ENCODE measurements at places on chromosomes 7 and 10.
A peak's percentile ranks its signal among the peaks of the same experiment; 100 is the strongest.

GRCh38 chr7:128679920-128680319 is 7.8 kb downstream of the GARIN1A start:
- no peak for DNase-seq

DNA sequence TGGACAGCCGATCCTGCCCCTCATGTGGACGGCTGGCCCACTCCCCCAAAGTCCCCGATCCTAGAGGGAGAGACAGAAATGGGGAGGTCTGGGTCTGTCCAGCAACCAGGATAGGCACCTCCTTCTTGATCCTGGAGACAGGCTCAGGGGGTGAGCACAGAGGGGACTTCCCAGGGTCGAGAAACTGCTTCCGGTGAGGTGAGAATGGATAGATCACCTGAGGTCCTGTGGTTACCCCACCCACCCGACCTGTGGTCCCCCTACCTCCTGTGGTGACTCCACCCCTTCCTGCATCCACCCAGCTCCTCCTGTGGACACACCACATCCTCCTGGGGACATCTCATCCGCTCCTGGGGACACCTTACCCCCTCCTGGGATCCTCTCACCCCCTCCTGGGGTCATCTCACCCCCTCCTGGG is 27.4 kb upstream of the RASGEF1A start:
- DNase-seq = no peak

DNA sequence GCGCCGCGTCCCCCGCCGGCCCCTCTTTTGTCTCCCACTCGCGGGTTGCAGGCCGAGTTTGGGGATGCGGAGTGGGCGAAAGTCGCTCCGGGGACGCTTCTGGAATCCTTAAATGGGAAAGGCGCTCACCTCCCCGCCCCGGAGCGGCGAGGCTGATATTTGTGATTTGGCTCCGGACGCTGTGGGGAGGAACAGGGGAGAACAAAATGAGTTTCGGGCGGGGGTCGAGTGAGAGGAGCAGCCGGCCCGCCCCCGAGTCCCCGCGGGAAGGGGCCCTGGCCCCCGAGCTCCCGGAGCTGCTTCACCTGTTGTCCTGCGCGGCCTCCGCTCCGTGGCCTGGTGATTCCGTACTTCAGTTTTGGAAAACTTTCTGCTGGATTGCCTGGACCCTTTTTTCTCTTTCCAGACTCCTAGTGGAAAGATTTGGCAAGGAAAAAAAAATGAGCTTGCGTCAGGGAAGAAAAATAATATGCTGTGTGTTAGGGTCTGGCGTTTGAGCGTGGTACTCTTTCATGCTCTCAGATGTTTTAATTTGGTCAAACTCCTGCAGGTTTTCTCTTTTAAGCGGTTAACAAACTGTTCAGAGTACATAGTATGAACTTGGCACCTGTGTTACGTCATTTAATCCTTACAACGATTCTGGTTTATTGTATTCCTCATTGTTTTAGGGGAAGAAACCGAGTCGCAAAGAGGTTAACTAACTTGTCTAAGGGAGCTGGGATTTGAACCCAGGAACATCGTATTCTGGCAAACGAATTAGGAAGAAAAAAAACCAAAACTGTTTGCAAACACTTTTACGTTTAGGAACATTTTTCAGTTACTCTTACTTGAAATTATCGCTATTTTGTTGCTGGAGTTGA is 924 bp downstream of the BMPR1A start:
- peak; percentile 26 for DNase-seq

DNA sequence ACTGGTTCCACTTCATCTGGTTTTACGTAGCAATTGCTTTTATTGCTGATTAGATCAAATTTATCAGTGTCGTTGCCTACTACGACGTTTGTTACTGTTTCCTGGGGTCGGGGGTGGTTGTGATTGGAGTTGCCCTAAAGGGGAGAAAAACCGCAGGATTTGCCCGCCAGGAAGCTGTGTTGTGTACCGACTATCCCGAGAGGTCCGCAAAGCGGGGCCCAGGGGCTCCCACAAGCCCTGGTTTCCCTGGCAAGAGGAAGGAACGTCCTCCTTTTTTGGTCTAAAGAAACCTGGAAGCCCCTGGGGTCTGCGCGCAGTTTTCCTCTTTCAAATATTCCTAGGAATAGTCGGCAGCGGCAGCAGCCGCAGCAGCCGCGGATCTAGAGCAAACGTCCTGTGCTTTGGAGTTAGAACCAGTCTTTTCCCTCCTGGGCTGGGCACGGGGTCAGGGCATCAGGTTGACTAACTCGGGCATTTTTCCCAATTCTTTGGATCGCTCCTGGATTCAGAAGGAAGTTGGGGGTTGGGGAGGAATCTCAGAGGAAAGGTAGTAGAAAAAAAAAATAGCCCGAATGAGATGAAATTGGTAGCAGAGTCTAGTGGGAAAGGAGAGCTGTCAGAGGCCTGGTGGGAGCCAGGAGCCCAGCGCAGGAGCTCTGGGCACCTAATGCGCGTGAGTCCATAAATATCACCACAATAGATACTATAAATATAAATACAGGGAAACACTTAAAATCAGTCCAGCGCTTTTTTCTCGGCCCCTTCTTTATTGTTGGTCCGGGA is 4.6 kb downstream of the VAX1 start:
- DNase-seq = no peak

DNA sequence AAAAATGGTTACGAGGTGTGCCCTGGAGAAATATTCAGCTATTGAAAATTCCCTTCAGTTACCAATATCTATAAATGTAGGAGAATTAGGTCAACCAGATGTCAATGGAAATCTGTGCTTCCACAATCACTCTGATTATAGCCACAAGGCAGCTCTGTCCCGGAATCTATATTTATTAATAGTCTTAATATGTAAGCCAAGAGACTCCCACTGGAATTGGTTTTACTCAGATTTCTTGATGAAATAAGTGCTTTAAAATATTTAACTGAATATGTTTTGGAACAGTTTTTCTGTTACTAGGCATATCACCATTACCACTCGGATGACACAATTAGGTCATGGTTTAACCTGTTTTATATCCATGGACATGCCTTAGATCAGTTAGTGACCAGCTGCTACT is 169.6 kb downstream of the POM121L12 start:
- DNase-seq = no peak

GRCh38 chr10:76252733-76253132 is 821.3 kb downstream of the LRMDA start:
- no peak for DNase-seq

DNA sequence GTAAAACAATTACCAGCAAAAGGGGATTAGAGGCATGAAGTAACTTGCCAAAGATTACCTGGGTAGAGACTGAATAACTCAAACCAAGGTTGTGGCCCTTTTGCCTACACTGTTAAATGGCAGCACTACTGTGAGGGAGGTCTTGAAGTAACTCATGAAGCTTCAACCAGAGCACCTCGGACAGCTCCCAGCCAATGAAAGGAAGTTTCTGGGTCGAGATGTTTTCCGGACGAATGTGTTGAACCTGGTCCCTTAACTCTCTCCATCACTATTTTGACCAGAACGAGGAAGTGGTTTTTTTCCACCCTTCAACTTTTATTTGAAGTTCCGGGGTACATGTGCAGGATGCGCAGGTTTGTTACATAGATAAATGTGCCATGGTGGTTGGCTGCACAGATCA is 133.6 kb upstream of the PRKCQ start:
- DNase-seq = no peak

- DNase-seq = no peak
These were observed 180.5 kb upstream of the CTBP2 start for GRCh38 chr10:125340903-125341302.

DNA sequence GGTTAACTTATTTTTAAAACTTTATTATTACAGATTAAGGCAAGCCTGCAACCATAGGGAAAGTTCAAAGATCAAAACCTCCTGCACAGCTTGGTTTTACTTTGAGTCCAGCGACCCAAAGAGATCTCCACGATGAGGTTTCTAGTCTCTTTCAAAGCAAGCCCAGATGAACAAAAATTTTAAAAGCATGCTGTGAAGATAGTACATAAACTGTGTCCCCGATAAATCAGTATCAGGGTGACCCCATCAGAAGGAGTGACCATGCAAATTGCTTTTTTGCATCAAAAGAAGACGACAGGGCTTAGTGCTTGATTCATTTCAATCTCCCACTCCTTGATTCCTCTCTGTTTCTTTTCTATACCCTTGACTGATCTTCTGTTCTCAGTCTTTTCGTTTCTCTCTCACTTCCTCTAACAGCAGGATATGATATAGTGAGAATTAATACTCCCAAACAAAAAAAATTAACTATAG is 16.0 kb upstream of the DNTT start:
- DNase-seq = no peak

- DNase-seq = no peak
These were observed 198.2 kb downstream of the PPP1R9A start for GRCh38 chr7:95105627-95106026.

- no peak for DNase-seq
These were observed 747.8 kb downstream of the GRID1 start for GRCh38 chr10:85618841-85619240.
